ENCODE measurements at places on chromosomes 12 and 14.

GRCh38 chr14:100067971-100068959, 3.0 kb downstream of the EVL start:
- DNase-seq, result peak; percentile 80

DNA sequence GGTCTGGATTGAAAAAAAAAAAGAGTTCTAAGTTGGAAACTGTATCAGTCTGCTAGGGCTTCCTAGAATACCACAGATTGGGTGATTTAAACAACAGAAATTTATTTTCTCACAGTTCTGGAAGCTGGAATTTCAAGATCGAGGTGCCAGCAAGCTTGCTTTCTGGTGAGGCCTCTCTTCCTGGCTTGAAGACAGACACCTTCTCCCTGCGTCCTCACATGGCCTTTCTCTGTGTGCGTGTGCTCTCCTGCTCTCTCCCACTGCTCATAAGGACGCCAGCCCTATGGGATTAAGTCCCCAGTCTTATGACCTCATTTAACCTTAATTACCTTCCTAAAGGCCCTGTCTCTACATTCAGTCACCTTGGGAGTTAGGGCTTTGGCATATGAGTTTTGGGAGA, 215.5 kb downstream of the PIK3C2G start:
- DNase-seq, result no peak

DNA sequence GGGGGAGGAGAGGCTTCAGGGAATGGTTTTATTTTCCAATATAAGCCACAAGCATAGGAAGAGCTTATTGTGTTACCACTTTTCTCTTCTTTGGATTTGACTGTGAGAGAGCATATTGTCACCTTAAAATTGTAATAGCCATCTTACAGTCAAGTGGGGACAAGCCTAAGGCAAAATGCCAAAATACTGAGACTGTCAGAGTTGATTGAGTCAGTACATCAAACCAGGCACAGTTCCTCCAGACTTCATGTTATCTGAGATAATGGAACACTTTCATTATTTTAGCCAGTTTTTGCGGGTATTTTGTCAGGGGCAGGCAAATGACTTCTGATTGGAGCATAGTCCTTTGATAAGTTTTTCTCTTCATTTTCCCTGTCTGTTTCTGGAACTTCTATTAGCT, 19.5 kb upstream of the NUBPL start:
- DNase-seq, result no peak

DNA sequence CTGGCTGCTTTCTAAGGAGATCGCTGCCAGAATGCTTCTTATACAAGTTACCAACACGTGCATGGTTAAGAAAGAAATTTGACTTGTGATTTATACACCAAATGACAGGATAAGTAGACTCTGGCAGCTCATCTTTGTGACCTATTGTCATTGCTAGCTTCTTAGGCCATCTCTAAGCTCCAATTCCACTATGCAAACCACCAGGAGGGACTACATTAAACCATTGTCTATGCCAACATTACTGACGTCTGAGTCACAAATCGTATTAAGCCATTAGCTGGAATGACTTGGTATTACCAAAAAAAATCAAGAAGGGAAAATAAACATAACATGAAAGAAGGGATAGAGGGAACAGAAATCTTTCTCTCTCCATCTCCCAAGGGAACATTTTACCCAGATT, 15.8 kb upstream of the VPS33A start:
- no peak for DNase-seq

DNA sequence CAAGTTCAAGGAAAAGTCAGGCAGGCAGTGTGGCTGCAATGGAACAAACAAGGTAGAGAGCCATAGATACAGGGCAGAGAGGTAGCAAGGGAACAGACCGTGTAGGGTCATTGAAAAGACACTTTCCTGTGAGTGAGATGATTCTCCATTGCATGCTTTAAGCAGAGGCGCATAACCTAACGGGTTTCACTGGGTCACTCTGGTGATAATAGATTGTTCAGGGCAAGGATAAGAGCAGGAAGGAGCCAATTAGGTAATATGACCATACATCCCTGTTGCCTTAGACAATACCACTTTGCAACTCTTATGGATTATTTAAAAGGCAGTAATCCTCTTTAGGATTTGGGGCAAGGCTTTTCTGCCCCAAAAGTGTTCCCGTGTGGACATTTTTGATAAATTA, 214.1 kb downstream of the PTPRO start:
- no peak for DNase-seq

DNA sequence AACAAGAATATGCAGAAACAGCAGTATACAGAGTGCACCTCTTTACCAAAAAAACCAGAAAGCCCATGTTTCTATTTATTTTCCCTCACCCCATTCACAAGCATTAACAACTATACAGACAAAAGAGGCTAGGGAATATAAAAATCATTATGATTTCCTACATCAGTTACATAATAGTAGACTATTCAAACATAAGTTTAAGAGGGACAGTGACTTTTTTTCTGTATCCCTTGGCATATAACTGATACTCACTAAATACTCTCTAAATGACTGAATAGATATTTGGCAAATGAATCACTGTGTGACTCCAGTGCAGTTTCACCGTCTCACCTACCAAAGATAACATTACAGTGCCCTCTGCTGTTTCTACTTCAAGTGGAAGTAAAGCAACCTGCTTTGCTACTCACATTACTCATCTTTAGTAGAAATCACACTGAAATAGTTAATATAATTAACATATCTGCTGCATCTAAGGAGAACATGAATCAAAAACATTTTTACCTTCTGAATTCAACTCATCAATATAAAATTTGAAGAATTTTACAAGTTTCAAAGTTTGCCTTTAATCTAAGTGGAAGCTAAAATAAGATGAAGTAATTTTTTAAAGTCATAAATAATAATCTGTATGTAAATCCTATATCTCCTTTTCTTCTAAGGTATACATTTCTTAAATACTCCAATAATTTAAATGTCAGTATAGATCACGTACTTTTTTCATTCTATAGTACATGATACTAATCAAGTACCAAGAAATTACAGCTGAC, 103.8 kb downstream of the OSBPL8 start:
- peak; percentile 50 for DNase-seq

- DNase-seq, result no peak
Measured at GRCh38 chr12:22396735-22397134, 62.2 kb upstream of the ST8SIA1 start.

- no peak for DNase-seq
Measured at GRCh38 chr14:72649603-72650227, 244.2 kb downstream of the DPF3 start.

GRCh38 chr12:52342781-52343490, 21.7 kb upstream of the KRT83 start:
- no peak for DNase-seq

GRCh38 chr14:94144765-94145164, 15.4 kb upstream of the IFI27L2 start:
- DNase-seq, result no peak

DNA sequence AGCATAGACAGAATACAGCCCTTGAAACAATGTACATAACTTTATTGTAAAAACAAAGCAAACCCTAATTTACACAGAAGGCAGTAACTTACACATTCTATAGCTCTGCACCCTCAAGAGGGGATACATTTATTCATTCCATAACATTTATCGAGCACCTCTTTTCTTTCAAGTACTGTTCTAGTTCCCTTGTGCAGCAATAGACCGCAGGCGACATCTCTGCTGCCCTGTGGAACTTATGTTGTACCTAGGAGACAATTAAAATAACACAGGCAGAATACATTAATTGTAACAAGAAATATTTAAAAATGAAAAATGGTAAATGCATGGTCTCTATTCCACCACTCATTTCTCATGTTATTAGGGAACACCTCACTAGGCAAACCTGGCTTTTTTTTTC, 1.4 kb upstream of the ARHGDIB start:
- no peak for DNase-seq

GRCh38 chr12:62799766-62800406, 135.1 kb downstream of the PPM1H start:
- no peak for DNase-seq

- no peak for DNase-seq
Measured at GRCh38 chr14:64736271-64737169, 32.3 kb downstream of the PLEKHG3 start.

- DNase-seq, result peak; percentile 54
Measured at GRCh38 chr12:74535536-74535935, 2.1 kb upstream of the ATXN7L3B start.

DNA sequence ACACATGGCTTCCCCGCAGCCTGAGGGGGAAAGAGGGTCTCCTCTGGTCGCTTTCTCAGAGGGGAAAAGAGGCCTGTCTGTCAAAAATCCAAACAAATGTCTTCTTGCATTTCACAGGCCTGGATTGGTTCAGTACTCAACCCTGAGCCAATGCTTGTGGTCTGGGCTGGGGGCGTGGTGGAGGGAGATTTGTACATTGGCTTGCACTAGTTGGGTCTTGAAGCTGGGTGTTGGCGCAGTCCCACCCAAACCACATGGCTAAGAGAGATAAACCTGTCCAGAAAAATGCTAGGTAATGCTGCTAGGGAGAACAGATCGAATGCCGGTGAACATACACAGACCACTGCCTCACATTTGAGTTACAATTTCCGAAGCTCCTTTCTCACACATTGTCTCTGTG, 461.6 kb downstream of the MED13L start:
- no peak for DNase-seq

DNA sequence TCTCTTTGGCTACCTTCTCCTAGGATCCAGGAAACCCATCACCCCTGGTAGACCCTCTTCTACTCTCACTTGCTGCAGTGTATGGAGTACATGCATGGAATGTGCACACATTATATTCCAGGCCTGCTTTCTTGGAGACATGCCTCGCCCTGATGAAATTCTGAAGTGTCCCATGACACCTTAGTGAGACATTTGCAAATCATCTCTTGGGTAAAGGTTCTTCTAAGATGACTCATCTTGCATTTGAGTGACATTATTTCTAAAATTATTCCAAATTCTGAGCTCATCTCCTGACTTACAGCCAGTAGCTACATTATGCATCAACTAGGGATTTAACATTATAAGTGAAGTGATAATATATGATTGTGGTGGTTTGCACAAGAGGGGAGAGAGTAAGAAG, 49.8 kb downstream of the SDR9C7 start:
- no peak for DNase-seq

DNA sequence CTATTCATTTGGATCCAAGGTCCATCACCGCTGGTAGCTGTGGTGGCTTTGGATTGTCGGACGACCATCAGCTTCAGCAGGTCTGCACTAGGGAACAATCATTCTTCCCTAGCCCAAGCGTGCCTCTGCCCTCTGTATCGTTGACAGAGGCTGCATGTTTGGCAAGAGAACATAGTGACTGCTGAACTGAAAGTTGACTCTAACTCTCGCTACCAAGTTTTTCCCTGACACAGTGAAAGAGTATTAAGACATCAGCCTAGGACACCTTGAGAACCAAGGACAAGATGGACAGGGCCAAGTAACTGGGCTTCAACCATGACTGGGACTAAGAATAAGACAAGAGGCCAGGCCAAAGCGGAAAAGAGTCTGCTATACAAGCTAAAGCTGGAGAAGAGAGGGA, 26.3 kb downstream of the TSHR start:
- DNase-seq, result no peak

DNA sequence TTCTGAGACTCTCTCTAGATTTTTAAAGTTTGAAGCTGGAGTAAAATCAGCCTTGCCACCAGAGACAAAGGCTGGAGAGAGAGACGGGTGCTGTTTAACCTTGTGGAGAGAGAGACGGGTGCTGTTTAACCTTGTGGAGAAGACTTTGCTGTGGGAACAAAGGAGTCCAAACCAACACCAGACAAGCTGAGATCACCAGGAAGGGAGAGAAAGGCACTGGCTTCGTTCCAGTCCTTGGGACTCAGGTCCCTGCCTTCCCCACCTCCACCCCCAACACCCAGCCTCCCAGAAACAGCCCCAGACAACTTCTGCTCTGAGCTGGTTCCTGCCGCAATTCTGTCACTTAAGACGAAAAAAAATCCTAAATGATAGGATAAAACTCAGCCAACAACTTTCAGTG, 1389.3 kb downstream of the AACS start:
- DNase-seq, result no peak

- DNase-seq, result no peak
Measured at GRCh38 chr12:13277293-13277692, 80.8 kb downstream of the EMP1 start.

DNA sequence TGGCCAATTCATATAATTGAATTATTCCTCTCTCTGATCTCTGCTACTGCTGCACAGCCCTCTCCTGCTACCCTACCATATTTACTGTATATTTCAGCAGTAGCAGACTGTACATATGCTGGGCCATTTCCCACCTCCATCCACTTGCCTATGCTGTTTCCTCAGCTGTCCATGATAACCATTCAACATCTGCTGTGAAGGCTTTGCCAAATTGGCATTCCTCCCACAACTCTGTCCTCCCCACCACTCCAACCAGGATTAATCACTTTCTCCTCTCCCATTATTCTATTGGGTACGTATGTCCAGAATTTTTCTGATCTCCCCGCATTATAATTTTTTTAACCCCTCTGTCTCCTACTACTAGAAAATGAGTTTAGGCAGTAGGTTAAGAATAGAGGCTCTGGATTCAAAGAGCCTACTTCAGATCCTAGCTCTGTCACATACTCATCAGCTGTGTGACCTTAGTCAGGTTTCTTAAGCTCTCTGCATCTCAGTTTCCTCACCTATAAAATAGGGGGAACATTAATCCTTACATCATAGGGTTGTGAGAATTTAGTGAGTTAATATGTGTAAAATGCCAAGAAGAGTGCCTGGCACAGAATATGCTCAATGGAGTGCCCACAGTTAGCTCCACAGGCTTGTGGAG, 123.3 kb downstream of the KICS2 start:
- no peak for DNase-seq

- no peak for DNase-seq
Measured at GRCh38 chr12:117450209-117450608, 88.8 kb upstream of the NOS1 start.

DNA sequence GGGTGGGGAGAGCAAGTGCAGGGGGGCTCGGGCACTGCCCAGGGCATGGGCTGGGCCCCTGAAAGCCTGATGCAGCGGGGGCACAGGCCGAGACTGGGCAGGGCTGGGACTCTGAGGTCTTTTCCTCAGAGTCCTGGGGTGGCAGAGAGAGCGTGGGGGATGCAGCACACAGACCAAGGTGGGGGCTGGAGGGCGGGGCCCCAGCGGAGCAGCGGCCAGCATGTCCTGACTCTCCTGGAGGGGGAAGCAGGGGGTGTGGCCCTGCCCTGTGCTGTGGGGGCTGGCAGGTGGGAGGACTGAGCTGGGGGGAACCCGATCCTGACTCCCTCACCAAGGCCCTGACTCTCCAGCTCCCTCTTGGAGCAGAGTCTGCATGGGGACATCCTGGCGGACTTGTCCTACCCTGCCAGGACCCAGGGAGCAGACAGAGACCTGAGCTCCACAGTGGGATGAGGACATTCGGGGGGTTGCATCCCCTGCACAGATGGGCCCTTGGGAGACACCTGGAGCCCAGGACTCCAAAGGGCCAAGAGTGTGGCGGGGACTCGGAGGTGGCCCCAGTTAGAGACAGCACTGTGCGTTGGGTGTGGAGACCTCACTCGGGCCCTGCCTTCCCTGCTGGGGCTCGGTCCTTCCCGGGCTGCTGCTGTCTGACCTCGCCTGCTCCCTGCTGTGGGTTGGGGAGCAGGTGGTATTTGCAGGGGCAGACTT, 326.1 kb downstream of the TMEM121 start:
- no peak for DNase-seq

GRCh38 chr14:68619790-68620574, 172.9 kb downstream of the ZFP36L1 start:
- DNase-seq, result no peak
